Activated naive CD8-positive, alpha-beta T cell treated with anti-CD3 and anti-CD28 coated beads for 36 hours (primary cell): ENCODE measurements at places on chromosomes 1 and 21. TPM values are rescaled to one million over a fixed set of nuclear protein-coding genes. Genes with fewer than 3 reads are reported as not detected.
A peak's percentile ranks its signal among the peaks of the same experiment; 100 is the strongest.

DNA sequence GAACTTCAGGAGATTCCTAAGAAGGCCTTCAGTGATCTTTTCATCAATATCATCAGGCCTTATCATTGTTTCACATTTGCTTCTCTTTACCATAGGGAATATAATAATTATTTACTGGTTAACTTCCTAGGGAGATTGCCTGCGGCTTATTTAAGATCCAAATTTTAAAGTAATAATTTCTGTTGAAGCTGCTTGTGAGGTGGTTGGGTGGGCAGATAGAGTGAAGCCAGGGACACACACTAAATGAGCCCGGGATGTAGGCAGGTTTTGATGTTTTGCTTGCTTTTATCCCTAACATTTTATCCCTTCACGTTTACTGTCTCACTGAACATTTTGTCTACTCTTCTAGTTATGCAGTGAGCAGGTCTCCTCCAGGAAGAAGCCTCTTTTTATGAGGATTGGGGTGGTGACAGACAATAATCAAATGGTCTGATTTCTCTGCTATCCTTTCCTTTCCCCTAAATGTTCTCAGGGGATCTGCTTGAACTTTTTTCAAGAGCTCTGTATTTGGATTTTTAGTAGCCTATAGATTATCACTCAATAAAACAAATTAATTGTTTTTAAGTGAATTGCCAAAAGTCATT lies 164.7 kb downstream of the RUNX1 start:
- H3K4me3 ChIP-seq, result peak overlapping the region; percentile 40
- peaks cover 22% of the 10 kb centered on the region for H3K36me3 ChIP-seq
- peaks cover 6% of the 10 kb centered on the region for H3K27me3 ChIP-seq
- peaks cover 58% of the 10 kb centered on the region for H3K4me1 ChIP-seq
- H3K27ac ChIP-seq, result no peak overlapping the region
- DNase-seq, result no peak

GRCh38 chr1:197526736-197527371 lies 248.4 kb downstream of the DENND1B start:
- no peak overlapping the region for H3K4me3 ChIP-seq
- no peaks in the 10 kb centered on the region for H3K27me3 ChIP-seq
- H3K36me3 ChIP-seq, result no peaks in the 10 kb centered on the region

DNA sequence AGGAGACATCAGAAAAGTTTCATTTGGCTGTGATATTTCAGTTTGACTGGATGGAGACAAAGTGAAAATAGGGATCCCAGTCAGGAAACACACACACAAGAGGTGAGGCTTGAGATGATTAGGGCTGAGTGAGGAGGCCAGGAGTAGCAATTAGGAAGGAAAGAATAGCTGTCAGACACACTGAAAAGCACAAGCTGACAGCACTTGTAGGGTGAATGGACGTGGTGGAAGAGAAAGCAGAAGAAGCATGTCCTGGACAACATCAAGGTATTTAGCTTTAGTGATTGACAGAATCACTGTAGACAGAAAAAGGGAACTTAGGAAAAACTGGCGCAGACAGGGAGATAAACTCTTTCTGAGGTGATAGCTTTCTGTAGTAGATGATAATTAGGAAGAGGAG lies 347.7 kb downstream of the TGFB2 start:
- H3K36me3 ChIP-seq, result no peaks in the 10 kb centered on the region
- DNase-seq, result no peak
- no peaks in the 10 kb centered on the region for H3K4me1 ChIP-seq
- no peak overlapping the region for H3K27ac ChIP-seq
- H3K27me3 ChIP-seq, result no peaks in the 10 kb centered on the region

DNA sequence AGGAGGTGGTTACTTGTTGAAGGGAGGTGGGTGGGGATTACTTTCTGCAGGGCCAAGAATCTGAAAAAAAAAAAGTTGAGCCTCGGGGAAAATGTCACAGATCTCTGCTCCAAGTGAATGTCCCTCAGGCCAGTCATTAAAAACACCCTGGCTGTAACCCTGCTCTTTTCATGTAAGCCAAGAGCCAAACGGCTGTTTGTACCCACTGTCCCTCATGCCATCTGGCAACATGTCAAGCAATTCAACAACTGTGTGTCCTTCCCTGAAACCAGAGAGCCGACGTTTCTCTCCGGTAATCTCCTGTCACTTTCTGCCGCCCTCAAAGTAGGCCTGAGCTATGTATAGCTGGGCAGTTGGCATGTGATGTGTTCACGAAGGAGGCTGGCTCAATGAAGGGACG lies 14.7 kb downstream of the CASQ2 start:
- H3K4me1 ChIP-seq, result no peaks in the 10 kb centered on the region
- no peaks in the 10 kb centered on the region for H3K36me3 ChIP-seq
- DNase-seq, result no peak
- no peak overlapping the region for H3K27ac ChIP-seq
- H3K4me3 ChIP-seq, result no peak overlapping the region
- H3K27me3 ChIP-seq, result peaks cover 13% of the 10 kb centered on the region

GRCh38 chr1:2377751-2378440 lies 13.5 kb downstream of the MORN1 start:
- no peak overlapping the region for H3K4me3 ChIP-seq
- no peak overlapping the region for H3K27ac ChIP-seq
- no peaks in the 10 kb centered on the region for H3K36me3 ChIP-seq
- no peaks in the 10 kb centered on the region for H3K4me1 ChIP-seq

- peak overlapping the region; percentile 51 for H3K4me3 ChIP-seq
- DNase-seq, result no peak
- no peaks in the 10 kb centered on the region for H3K27me3 ChIP-seq
- no peaks in the 10 kb centered on the region for H3K36me3 ChIP-seq
- H3K27ac ChIP-seq, result peak overlapping the region; percentile 96
Observed at GRCh38 chr1:205317311-205317917, 4.1 kb downstream of the NUAK2 start.

DNA sequence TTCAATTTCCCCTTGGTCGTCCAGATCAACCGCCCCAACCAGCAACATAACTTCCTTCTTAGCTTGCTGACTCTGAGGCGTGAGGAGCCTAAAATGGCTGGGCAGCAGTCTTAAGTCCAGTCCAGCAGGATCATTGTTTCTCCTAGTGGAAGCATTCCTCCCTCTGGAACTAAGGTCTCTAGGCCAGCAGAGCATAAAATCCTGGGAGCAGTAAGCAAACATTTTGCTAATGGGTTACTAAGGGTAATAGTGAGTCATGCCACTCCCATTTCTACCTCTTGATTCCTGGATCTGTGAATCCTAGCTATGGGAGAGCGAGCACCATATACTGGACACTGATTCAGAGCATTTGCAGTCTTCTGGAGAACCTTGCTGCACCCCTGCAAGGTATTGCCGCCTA lies 59.9 kb downstream of the ADSS2 start:
- no peaks in the 10 kb centered on the region for H3K27me3 ChIP-seq
- H3K4me3 ChIP-seq, result no peak overlapping the region
- peaks cover 7% of the 10 kb centered on the region for H3K36me3 ChIP-seq

- H3K4me3 ChIP-seq, result no peak overlapping the region
- no peak for DNase-seq
- no peak overlapping the region for H3K27ac ChIP-seq
- no peaks in the 10 kb centered on the region for H3K36me3 ChIP-seq
Observed at GRCh38 chr1:64163431-64163830, 40.0 kb upstream of the UBE2U start.

DNA sequence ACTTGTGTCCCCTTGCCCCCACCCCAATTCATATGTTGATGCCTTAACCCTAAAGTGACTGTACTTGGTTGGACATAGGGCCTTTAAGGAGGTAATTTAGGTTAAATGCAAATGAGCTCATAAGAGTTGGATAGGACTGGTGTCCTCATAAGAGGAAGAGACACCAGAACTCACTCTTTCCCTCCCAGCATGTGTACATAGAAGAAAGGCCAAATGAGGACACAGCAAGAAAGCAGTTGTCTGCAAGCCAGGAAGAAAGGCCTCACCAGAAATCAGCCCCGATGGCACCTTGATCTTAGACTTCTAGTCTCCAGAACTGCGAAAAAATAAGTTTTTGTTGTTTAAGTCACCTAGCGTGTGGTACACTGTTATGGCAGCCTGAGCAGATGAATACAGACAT lies 45.5 kb downstream of the RAB3GAP2 start:
- H3K36me3 ChIP-seq, result peaks cover 40% of the 10 kb centered on the region
- no peak overlapping the region for H3K27ac ChIP-seq
- no peak overlapping the region for H3K4me3 ChIP-seq
- H3K27me3 ChIP-seq, result no peaks in the 10 kb centered on the region

NBPF4 gene
- not detected for total RNA-seq

LDLRAD2 gene
- total RNA-seq, result 0.19 TPM

MRPL9 gene
- 172 TPM for total RNA-seq

ERO1B gene
- 2.8 TPM for total RNA-seq
